ENCODE measurements at places on chromosomes 11 and 22. TPM values are rescaled to one million over a fixed set of nuclear protein-coding genes. Genes with fewer than 3 reads are reported as not detected.

Gene PGGHG
- 6.1 TPM for total RNA-seq

Gene CYB5R2
- total RNA-seq, result 1.0 TPM

Gene CDKN1C
- total RNA-seq, result 37.7 TPM

Gene SOX6
- total RNA-seq, result 15.8 TPM

Gene HEPACAM
- 0.35 TPM for total RNA-seq

Gene TRIM49
- total RNA-seq, result not detected

Gene CABP7
- total RNA-seq, result not detected

Gene MMP27
- not detected for total RNA-seq

Gene DEFB131B
- total RNA-seq, result not detected

Gene GRIK4
- 0.11 TPM for total RNA-seq

- no peak for DNase-seq
Observed at GRCh38 chr22:44304911-44305310, 7.8 kb downstream of the SHISAL1 start.

DNA sequence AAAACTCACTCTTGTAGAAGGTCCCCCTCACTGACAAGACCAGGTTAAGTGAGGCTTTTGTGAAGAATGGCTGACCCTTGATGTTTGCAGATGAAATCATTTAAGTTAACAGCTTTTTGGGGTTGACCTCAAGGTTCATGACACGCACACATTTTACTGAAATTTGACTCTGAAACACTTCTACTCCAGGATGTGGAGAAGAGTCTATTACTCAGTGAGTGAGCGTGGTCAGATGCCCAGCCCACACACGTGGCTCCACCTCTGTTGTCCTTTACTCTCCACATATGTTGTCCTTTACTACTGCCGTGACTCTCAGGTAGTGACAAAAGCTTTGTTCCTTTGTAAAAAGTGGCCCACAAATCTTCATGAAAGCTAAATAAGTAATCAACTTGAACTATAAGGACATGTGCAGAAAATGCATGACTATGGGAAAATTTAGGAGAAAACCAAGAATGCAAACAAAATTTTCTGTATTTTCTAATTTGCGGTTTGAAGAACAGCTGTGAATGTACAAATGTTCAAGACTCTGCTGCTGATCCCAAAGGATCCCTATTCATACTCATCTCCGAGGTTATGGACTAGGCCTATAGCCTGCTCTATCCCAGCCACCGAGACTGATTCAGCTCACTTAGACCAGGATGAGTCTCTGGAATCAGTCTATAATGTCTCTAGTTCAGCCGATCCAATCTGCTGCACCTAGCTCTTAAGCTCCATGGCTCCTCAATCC, 22.4 kb downstream of the XRRA1 start:
- no peak for DNase-seq

DNA sequence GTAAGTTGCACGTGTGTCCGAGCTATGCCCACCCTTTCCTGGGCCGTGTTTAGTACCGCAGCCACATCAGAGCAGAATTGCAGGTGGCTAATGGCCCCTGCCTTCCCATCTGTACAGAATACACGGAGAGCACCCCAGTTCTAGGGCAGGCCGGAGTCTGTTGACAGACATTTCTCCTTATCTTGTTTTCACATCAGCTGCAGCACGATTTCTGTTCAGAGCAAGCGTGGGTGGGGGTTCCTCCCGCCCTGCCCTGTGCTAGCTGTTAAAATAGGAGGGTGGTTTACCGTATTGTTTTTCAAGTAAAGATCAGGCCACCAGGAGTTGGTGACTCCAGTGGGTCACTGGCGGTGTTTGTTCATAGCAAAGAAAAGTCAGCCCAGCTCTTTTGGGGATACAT, 41.1 kb downstream of the UBASH3B start:
- no peak for DNase-seq

- DNase-seq, result no peak
Observed at GRCh38 chr22:32562916-32563315, 88.3 kb downstream of the FBXO7 start.

GRCh38 chr22:20904008-20904979, 12.9 kb upstream of the CRKL start:
- DNase-seq, result no peak

GRCh38 chr22:44522526-44523170, 24.6 kb upstream of the RTL6 start:
- no peak for DNase-seq

GRCh38 chr11:57425565-57426438, 1.1 kb downstream of the SLC43A3 start:
- DNase-seq, result peak; percentile 81

GRCh38 chr11:34856251-34856650, 59.9 kb downstream of the APIP start:
- no peak for DNase-seq

GRCh38 chr11:132610216-132610615, 922.1 kb downstream of the OPCML start:
- DNase-seq, result no peak

DNA sequence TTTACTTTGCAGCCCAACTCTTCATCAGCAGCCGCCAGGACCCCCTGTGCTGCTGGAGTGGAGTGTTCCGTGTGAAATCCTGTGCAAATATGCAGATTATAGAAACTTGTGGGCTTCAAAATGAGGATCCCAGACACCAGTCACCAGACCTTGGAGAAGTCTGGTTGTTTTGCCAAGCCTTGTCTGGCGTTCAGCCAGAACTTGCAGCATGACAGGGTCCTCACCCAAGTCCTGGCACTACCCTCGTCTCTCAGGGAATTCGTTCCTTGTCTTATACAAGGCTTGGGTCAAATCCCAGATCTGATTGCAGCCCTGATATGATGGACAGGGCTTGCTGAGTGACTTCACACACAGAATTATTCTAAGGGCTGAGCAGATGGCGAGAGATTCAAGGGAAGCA, 18.9 kb downstream of the SHISAL1 start:
- DNase-seq, result no peak

- DNase-seq, result peak; percentile 82
Observed at GRCh38 chr11:102268083-102268984, 49.0 kb upstream of the BIRC3 start.

DNA sequence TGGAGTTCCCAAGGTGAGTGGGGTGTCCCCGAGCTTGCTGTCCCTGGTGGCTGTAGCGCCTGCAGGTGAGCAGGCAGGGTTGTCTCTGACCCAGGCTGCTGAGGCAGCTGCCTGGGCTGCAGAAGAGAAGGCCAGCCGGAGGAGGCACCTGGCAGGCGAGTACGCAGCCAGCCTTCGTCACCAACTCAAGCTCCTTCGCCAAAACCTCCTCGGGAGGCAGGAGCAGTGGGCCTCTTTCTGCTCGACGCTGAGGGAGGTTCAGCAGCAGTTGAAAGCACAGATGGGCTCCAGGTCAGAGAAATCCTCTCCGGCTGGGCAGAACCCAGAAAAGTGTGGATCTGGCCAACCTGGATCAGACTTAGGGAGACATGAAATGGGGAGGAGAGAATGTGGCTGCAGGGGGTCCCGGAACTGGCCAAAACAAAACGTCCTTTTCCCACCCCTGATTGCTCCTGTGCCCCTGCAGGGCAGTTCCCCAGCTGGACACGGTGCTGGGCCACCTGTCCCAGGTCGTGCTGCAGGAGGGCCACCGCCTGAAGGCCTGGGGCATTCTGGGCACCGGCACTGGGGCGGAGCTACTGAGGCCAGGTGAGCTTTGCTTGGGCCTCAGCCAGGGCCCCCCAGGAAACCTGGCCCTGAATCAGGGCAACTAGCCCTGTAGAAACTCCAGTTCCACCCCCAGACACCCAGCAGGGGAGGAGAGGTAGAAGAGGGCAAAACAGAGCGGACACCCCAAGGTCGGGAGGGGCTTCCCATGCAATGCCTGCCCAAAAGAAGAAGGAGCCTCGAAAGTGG, 56.7 kb downstream of the BTG4 start:
- DNase-seq, result no peak

GRCh38 chr11:27976262-27976661, 131.7 kb downstream of the KIF18A start:
- no peak for DNase-seq

- DNase-seq, result no peak
Observed at GRCh38 chr22:47547881-47548650, 785.6 kb downstream of the TBC1D22A start.

DNA sequence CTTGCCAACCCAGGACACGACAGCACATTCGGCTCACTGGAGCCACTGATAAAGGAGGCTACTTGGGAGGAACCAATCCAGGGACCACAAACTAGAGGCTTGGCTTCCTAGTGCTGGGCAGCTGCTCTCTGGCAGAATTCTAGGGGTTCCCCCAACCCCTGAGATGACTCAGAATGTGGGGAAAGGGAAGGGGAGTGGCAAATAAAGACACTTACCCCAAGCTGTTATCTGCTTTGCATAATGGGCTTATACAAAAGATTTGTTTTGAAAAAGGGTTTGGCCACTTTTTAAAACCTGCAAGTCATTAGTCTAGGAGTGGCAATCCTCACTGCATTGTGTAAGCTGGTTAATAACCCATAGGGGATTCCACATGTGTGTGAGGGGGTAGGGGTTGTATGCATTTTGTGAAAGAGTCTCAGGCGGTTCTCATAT, 64.1 kb upstream of the LMO1 start:
- DNase-seq, result no peak

DNA sequence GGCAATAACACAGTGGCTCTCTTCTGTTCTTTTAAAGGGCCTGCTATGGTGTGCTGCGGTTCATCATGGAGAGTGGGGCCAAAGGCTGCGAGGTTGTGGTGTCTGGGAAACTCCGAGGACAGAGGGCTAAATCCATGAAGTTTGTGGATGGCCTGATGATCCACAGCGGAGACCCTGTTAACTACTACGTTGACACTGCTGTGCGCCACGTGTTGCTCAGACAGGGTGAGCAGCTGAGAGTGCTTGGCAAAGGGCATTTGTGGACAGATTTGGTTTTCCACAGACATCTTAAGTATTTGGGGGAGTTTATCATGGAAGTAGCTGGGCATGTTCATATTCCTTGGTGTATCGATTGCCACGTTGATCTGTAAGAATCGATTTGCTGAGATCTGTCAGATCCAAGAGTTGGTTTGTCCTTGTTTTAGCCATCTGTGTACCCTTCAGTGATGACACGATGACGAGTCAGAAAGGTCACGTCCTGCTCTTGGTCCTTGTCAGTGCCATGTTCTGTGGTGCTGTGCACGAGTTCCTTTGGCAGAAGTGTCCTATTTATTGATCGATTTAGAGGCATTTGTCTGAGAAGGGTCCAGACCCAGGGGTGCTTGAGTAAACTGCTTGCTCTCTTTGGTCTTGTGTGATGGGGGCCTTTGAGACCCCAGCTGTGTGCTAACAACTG, 4.8 kb downstream of the RPS3 start:
- DNase-seq, result no peak

GRCh38 chr22:49991167-49991566, 21.4 kb downstream of the IL17REL start:
- no peak for DNase-seq

DNA sequence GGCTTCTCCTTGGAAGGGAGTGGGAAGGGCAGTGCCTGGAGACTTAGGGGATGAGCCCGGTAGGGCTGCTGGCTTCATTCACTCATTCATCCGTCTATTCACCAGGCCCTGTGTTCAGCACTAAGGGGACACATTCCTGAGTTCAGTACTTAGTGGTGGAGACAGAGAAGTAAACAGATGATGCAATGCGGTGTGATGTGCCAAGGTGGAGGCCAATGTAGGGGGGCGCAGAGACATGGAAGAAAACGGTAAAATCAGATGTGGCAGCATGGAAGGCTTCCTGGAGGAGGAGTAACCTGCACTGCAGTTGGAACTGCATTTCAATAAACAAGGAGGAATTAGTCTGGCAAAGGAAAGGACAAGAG, 21.3 kb downstream of the GRIK4 start:
- DNase-seq, result no peak

GRCh38 chr11:95074792-95075563, 8.3 kb downstream of the SRSF8 start:
- DNase-seq, result peak; percentile 85

DNA sequence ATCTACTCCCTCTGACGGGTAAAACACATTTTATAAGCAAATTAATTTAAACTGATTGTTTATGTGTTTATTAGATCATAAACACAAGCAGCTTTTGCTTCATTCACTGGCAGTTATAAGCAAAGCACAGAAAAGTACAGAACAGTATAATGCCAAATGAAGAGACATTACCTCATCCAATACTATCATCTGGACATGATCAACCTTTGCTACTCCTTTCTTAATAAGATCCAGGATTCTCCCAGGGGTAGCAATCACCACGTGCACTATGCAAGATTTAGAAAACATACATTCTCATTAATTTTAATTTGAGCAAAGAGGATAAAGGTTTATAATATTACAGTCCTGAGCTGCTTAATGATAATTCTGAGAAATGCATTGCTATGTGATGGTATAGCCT, 27.9 kb downstream of the DDX6 start:
- DNase-seq, result no peak

DNA sequence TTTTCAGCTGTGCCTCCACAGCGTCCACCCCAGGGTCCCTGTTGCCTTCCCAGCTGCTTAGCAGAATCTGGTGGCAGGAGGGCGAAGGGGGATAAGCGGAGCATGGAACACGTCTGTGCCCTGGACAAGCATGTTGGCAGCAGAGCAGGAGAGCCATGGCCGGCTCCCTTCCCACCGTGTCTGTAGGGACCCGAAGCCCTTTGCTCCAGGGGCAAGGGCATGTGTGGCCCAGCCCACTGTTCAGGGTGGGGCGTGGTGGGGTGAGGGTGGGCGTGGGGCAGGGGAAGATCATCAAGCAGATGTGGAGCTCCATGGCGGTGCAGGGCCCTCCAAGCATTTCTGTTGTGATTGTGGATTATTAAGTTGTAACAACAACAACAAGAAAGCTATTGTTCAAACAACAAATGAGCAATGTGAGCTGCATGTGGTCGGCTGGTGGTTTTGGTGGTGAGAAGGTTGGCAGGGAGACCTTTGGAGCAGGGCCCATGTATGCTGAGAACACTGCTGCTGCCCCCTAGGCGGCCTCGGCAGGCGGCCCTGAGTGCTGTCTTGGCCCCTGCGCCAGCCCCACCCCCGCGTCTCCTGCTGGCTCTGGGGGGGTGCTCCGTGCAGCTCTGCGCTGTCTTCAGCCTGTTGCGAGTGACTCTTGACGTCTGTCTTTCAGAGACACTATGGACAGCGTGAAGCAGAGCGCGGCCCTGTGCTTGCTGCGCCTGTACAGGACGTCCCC, 50.9 kb downstream of the AP2A2 start:
- DNase-seq, result no peak

DNA sequence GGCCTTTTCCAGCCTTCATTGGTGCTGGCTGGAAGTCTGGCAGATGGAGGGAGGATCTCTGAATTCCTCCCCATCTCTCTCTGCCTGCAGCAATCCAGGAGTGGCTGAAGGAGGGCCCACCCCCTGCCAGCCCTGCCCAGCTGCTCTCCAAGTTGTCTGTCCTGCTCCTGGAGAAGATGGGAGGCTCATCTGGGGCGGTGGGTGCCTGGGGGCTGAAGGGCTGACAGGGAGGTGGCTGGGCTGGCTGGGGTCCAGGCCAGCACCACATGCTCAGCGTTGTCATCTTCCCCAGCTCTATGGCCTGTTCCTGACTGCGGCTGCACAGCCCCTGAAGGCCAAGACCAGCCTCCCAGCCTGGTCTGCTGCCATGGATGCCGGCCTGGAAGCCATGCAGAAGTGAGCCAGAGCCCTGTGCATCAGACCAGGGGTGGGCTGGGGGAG, 12.2 kb downstream of the TKFC start:
- DNase-seq, result no peak

DNA sequence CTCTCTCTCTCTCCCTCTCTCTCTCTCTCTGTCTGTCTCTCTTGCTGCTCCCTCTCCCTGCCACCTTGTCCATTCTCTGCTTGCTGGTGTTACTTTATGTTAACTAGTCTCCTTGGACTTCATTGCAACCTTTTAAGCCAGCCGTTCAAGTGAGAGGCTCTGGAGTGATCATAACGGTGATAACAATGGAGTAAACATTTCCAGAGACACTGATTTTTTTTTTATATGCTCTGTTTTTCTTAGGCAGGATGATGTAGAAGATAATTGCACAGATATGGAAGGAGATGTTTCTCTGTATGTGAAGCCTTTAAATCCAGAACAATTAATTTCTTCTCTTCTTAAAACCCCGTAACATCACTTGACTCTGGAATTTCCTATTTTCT, 287.7 kb downstream of the TMEM135 start:
- no peak for DNase-seq
